ENCODE measurements at places on chromosomes 11 and 22.

DNA sequence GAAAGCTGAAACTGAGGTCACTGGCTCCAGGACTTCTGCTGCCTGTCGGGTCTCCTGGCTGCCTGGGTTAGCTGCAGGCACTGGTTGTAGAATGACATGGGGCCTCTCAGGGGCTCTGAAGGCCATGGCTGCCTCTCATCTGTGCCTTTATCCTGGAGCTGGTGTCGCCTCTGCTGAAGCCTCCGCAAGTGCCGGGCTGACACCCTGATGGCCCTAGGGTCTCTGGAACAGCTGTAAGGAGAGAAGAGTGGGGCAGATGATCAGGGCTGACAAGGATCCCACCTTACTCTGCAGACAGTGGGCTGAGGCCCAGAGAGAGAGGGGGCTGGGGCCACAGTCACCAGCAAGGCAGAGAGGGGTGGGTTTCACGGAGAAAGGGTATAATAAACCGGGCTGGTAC is 4.6 kb downstream of the PLA2G3 start:
- no peak for DNase-seq

GRCh38 chr22:39851606-39852315 is 41.8 kb downstream of the ENTHD1 start:
- no peak for DNase-seq

- no peak for DNase-seq
These were observed 3.6 kb upstream of the SORL1 start for GRCh38 chr11:121448431-121448941.

DNA sequence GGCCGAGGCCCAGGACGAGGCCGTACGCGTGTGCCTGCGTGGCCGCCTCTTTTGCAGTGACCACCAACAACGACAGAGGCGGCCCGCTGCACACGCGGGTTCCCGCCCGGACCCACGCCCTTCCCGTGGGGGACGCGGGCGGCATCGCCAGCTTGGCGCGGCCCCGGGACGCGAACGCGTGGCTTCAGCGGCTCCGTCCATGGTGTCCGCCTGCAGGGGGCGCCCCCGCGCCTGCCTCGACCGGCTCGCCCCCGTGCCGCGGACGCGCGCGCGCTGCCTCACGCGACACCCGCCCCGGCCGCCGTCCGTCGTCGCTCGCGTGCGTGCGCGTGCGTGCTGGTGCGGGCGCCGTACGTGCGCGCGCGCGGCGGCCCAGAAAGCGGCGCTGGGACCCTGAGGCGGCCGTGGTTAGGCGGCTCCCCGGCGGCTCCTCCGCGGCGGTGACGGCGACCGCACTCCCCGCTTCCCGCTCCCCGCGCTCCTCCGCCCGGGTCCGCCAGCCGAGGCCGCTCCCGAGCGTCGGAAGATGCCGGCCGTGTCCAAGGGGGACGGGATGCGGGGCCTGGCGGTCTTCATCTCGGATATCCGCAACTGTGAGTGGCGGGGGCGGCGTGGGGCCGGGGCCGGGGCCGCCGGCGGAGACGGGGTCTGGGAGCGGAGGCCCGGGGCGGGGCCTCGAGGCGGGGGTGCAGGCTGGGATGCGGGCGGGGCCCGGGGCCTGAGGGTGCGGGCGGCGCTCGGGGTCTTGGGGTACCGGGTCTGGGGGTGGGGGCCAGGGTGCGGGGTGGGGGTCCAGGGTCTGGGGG is at the start of gene AP2A2:
Gene AP2A2 (plus strand): TSS at position 375 of the 806 bp plus-strand sequence. CDS start 152 bp downstream, at position 527.
- peak; percentile 86 for DNase-seq

DNA sequence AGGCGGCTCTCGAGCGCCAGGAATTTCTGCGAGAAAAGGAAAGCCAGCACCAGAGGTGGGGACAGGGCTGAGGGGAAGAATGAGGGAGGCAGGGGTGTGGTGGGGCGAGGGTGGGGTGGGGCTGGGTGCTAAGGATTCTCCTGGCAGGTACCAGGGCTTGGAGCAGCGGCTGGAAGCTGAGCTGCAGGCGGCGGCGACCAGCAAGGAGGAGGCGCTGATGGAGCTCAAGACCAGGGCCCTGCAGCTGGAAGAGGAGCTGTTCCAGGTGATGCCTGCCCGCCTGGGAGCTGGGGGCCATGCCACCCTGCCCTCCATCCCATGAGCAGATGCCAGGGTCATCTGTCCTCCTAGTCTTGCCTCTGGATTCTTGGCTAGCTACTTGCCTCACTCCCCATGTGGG is 9.4 kb downstream of the CCDC88B start:
- DNase-seq: no peak

DNA sequence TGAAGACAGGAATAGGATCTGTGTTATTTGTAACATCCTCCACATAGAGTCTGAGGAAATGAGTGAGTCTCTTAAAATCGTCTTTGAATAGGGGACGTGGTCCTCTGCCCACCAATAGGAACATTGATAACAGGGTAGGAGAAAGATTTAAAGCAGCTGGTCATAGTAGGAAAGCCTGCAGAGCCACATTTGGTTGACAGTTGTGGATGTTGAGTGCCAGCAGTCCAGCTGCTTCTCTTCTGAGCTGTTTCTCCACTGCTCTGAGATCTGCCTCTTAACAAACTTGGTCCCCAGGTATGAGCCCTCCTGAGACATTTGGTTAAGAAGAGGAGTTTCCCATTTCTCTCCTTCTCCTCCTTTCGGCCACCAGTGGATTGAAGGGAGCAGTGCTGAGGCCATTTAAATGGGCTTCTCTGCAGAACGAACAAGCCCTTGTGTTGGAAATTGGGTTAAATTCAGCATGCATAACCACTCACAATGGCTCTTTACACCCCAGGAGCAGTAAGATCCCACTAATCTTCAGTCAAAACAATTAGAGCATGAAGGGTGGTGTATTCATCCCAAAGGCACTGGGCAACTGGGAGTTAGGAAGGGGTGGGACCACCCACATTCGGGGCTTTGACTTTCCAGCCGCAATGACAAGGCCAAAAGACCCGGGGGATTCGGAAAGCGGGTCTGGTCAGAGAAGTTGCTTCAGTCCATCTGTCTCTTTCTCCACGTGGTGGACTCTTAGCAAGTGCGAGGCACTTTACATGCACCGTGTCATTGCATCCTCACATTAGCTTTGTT is 32.3 kb downstream of the MIAT start:
- DNase-seq: no peak

- no peak for DNase-seq
These were observed at the start of gene GRIA4 for GRCh38 chr11:105609832-105610781. TSS of gene GRIA4 (plus strand) at chr11:105610073. CDS start at chr11:105610998, 925 bp downstream.

DNA sequence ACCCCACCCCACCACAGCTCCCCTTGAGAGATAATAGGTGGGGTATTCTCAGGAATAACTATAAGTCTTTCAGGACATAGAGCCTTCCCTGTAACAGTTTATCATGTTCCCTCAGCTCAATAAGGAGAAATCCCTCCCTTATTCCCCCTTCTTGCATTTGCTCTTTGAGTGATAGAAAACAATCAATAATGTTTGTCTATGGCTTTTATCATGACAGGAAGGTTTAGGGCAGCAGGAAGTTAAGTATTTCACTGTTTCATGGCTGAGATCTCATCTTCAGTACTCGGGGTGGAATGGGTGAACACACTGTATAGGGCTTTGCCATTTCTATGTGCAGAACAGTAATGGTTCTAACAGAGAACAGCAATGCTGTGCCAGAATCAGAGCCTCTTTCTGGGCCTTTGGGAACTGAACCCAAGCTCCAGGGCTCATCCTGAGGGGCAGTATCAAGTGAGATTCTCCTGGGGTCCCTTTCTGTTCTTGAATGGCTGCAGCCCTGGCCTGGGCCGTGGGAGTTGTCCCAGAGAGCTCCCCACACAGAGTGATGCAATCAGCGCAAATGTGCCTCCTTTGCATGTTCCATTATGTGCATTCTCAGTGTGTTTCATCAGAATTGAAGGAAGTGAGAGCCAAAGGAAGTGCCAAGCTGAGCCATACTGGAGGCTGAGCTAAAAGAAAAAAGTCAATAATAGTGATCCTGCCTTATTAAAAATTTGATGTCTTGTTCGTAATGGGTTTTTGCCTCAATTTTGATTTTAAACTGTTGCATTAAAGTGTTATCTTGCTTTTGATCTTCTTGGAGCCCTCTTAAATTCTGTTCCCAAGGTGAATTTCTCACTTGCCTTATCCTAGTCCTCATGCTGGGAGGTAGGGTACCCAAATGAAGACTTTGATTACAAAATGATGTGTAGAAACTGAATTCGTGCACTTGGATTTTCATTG is 2.9 kb upstream of the CYP2R1 start:
- DNase-seq: no peak

- peak; percentile 7 for DNase-seq
These were observed 3.3 kb downstream of the SCGB1D2 start for GRCh38 chr11:62245271-62245753.
